ENCODE measurements at places on chromosomes 13 and 19. TPM values are rescaled to one million over a fixed set of nuclear protein-coding genes. Genes with fewer than 3 reads are reported as not detected.
A peak's percentile ranks its signal among the peaks of the same experiment; 100 is the strongest.

- H3K4me3 ChIP-seq: no peak overlapping the region
- peaks cover 21% of the 10 kb centered on the region for H3K4me1 ChIP-seq
- H3K27me3 ChIP-seq: no peaks in the 10 kb centered on the region
Observed at GRCh38 chr19:7655581-7655980, 13.3 kb upstream of the RETN start.

DNA sequence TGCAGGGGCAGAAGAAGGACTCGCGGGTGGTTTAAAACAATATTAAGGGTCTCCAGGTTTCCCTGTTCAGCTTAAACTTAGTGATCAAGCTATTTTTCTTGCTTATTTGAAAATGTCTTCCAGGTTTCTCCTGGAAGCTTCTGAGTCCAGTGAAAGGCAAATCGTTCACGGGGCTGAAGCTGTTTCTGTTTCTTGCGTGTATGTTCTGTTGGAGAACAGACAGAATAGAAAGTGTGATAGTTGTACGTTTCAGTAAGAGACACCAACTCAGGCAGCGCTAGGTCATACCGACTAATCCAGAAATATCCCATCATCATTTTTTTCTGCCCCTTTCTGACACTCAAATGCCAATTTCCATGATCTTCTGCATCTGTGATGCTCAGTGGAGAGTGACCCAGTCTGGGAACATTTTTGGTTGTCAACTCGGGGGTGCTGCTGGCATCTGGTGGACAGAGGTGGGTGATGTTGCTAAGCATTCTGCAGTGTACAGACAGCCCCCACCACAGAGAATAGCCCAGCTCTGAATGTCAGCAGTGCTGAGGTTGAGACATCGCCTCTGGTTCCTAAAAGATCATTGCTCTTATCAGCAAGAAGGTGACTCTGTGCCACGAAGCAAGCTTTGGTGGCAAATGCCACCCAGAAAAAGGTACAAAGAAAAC, 4.3 kb downstream of the KLF2 start:
- H3K27me3 ChIP-seq: peaks cover 1% of the 10 kb centered on the region
- H3K36me3 ChIP-seq: no peaks in the 10 kb centered on the region
- H3K4me3 ChIP-seq: no peak overlapping the region
- H3K27ac ChIP-seq: no peak overlapping the region

SOX21 gene
- total RNA-seq: not detected

- peaks cover 34% of the 10 kb centered on the region for H3K27me3 ChIP-seq
- no peak overlapping the region for H3K27ac ChIP-seq
- DNase-seq: no peak
- H3K4me3 ChIP-seq: peak overlapping the region; percentile 78
Observed at GRCh38 chr19:2978166-2978767, 903 bp downstream of the TLE6 start.

DNA sequence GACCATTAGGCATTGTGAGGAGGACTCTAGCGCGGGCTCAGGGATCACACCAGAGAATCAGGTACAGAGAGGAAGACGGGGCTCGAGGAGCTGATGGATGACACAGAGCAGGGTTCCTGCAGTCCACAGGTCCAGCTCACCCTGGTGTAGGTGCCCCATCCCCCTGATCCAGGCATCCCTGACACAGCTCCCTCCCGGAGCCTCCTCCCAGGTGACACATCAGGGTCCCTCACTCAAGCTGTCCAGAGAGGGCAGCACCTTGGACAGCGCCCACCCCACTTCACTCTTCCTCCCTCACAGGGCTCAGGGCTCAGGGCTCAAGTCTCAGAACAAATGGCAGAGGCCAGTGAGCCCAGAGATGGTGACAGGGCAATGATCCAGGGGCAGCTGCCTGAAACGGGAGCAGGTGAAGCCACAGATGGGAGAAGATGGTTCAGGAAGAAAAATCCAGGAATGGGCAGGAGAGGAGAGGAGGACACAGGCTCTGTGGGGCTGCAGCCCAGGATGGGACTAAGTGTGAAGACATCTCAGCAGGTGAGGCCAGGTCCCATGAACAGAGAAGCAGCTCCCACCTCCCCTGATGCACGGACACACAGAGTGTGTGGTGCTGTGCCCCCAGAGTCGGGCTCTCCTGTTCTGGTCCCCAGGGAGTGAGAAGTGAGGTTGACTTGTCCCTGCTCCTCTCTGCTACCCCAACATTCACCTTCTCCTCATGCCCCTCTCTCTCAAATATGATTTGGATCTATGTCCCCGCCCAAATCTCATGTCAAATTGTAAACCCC, 2.8 kb upstream of the CEACAM5 start:
- H3K36me3 ChIP-seq: no peaks in the 10 kb centered on the region
- DNase-seq: no peak
- peaks cover 10% of the 10 kb centered on the region for H3K27me3 ChIP-seq
- no peak overlapping the region for H3K4me3 ChIP-seq

DNA sequence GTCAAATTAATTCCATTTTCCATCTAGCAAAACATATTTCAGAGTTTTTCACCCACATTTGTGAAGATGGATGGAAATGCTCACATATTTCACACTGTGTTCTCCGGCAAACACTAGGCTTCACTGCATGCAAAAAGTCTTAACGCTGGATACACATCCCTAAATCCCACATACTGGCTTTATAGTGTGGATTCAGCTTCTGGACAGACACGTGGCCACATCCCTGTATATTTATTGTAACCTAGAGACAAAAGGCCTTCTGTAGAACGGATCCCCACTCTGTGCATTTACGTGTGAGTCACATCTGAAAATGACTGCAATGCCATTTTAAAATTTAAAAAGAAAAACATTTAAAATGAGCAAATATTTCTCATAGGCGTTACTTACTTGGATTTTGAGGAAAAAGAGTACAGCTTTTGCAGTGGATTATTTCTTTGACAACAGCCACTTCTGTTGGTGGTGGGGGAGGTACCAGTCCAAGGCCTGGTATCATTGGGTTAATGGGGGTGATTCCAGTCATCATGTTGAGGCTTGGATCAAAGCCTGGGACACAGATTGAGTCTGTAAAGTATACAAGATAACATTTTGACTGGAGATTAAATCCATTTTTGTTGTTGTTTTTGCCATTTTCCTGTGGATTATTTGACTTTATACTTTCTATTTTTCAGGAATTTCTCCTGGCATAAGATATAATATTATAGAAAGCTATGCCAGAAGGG, 337.7 kb downstream of the DNAJC15 start:
- H3K4me3 ChIP-seq: no peak overlapping the region
- DNase-seq: no peak
- H3K4me1 ChIP-seq: no peaks in the 10 kb centered on the region
- H3K27ac ChIP-seq: no peak overlapping the region
- no peaks in the 10 kb centered on the region for H3K27me3 ChIP-seq

- no peak overlapping the region for H3K4me3 ChIP-seq
- no peak for DNase-seq
- H3K36me3 ChIP-seq: no peaks in the 10 kb centered on the region
- H3K4me1 ChIP-seq: no peaks in the 10 kb centered on the region
Observed at GRCh38 chr13:113927661-113928581, 46.0 kb downstream of the C13orf46 start.

DAND5 gene
- total RNA-seq: not detected

PCDH17 gene
- total RNA-seq: not detected

Measured in HepG2 (cell line).